ENCODE measurements at places on chromosomes 4 and X. TPM values are rescaled to one million over a fixed set of nuclear protein-coding genes. Genes with fewer than 3 reads are reported as not detected.

DCLK2 gene
- 29.0 TPM for total RNA-seq

EDA2R gene
- total RNA-seq = 26.7 TPM

NXF2 gene
- total RNA-seq = not detected

DNA sequence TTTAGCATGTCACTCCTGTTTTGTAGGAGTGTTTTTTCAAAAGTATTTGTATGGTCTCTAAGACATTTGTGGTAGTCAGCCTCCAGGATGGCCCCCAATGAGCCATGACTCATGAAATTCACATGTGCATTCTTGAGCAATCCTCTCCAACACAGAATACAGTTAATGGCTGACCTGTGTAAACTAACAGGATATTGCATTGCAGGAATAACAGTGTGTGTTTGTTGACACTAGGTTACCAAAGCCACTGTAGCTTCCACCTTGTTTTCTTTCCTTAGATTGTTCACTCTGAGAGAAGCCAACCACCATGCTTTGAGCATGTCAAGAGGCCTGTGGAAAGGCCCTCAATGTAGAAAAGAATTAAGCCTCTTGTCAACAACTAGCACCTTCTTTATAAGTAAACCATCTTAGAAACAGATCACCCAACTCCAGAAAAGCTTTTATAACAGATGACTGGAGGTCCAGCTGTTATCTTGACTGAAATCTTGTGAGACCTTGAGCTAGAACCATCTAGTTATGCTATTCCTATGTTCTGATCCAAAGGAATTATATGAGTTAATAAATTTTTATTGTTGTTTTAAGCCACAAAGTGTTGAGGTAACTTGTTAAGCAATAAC lies 28.5 kb downstream of the TBCK start:
- peak; percentile 56 for ATAC-seq

DNA sequence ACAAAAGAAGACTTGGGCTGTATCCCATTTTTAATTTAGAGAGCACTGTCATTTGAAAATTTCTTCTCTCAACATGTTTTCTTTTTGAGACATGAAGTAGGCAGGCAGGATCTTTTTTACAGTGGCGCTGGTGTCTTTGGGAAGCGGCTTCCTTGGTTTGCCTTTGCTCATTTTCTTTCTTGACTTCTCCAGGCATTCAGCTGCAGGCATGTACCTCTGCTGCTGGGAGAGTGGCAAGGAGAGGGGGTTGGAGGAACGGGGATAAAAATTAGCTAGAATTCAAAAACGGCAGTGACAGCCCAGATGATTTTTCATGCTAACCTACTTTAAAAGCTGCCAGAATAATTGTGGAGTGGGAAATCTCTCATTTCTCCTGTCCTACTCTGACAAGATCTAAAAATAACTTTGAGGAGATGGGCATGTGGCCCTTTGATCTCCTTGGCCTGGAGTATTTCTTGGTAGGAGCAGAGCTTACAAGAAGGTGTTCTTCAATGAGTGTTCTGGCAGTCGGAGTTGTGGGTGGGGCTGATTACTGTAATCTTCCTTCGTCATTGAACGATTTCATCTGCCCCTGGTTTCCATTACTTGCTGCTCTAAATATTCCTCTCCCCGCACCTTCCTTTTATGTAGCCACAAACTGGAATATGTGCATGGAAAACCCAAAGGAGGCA lies 54.8 kb downstream of the TBL1X start:
- no peak for ATAC-seq

- no peak for ATAC-seq
These were observed 408.6 kb downstream of the FAM47B start for GRCh38 chrX:35351212-35351611.

Measured in motor neuron (in vitro differentiated cells).